ENCODE measurements at places on chromosomes 2 and 18. TPM values are rescaled to one million over a fixed set of nuclear protein-coding genes. Genes with fewer than 3 reads are reported as not detected.

DNA sequence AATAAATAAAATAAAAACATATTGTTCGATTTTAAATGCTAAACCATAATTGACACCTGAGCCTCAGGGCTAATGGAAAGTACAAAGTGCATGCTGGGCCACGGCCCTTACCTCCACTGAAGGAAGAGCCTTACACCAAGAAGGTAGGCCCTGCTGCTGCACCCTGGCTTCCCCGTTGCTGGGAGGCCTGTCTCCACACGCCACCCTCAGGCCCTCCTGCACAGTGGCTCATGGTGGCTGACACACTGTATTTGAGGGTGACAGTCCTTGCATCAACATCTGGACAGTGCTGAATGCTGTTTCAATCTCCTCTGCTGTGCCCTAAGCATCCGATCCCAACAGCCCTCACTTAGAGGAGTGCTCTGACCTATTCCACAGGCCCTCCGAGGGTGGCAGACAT lies 39.3 kb upstream of the EDAR start:
- no peak for DNase-seq

GRCh38 chr18:56522816-56523215 lies 115.6 kb downstream of the TXNL1 start:
- DNase-seq: no peak

- no peak for DNase-seq
Observed at GRCh38 chr2:177721087-177721486, 328.5 kb downstream of the AGPS start.

DNA sequence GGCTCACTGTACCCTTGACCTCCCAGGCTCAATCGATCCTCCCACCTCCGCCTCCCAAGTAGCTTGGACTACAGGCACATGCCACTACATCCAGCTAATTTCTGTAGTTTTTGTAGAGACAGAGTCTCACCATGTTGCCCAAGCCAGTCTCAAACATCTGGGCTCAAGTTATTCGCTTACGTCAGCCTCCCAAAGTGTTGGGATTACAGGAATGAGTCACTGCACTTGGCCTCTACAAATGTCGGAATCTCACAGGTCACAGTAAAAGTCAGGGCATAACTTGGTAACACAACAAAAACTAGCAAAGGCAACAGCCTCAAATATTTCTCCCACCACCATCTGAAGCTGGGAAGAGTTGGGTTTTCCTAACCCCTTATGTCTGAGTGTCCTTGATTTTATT lies 25.3 kb downstream of the SCG2 start:
- DNase-seq: no peak

GRCh38 chr2:140654565-140654964 lies 1476.3 kb downstream of the LRP1B start:
- DNase-seq: no peak

- no peak for DNase-seq
Observed at GRCh38 chr2:241302083-241302482, 13.4 kb downstream of the HDLBP start.

DNA sequence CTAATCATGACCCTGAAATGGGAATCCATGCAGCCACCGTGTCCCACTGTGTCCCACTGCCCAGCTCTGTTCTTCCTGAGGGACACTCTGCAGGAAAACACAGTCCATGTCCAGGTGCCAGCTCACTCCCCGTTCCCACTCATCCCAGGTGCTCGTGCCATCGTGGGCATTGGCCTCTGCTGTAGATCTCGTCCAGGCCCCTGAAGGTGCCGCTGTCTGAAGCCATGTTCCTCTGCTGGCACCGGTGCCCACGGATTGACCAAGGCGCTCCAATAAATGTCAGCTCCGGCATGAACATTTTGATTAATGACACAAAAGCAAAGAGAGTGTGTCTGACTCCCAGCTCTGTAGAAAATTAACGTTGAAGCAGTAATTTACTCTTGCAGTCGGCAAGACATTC lies 280.1 kb upstream of the SALL3 start:
- no peak for DNase-seq

Gene RPL31
- 926 TPM for total RNA-seq

Gene PLB1
- not detected for total RNA-seq

DNA sequence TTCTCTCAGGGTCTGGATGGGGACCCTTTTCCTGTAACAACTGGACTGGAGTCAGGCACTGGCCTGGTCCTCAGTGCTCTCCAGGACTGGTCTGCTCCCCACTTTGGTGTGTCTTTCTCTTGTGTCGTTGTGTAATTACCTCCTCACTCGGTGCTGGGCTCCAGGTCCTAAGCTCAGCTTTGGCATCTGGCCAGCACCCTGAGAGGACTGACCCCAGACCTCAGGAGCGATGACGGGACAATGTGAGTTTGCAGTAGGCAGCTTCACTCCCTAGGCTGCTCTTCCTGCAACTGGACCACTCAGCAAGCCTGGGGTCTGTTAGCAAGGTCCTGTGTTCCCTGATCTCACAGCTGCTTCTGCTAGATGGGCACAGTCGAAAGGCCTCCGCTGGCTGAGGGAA lies 93.8 kb downstream of the COLEC12 start:
- DNase-seq: no peak

Gene ANO7
- total RNA-seq: 5.1 TPM

Gene DLX2
- 0.16 TPM for total RNA-seq

Gene CYBRD1
- 8.2 TPM for total RNA-seq

DNA sequence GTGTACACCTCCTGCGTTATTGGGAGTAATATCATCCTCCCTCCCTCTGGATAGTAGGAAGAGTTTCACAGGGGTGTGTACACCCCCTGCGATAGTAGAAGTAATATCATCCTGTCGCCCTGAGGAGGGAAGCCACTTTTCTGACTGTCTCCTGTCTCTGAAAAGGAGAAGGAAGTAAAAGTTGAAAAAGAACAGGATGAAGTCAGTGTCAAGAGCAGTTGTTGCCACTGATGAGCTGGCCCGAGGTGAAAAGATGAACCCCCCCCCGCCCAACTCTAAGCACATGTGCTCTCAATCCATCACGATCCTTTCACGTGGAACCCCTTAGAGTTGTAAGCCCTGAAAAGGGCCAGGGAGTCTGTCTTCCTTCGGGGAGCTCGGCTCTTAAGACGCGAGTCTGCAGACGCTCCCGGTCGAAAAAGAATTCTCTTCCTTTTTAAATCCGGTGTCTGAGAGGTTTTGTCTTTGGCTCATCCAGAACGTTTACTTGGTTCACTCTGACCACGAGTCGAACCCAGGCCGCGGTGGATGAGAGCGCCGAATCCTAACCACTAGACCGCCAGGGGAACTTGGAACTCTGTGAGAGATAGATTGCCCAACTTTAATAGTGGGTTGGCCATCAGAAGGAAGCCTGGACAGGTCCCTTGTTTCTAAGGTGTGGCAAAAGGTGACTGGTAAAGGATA lies 22.4 kb upstream of the NAGK start:
- DNase-seq: no peak

Gene LRP2
- 1.9 TPM for total RNA-seq

GRCh38 chr2:20193185-20193584 lies 31.7 kb downstream of the SDC1 start:
- no peak for DNase-seq

DNA sequence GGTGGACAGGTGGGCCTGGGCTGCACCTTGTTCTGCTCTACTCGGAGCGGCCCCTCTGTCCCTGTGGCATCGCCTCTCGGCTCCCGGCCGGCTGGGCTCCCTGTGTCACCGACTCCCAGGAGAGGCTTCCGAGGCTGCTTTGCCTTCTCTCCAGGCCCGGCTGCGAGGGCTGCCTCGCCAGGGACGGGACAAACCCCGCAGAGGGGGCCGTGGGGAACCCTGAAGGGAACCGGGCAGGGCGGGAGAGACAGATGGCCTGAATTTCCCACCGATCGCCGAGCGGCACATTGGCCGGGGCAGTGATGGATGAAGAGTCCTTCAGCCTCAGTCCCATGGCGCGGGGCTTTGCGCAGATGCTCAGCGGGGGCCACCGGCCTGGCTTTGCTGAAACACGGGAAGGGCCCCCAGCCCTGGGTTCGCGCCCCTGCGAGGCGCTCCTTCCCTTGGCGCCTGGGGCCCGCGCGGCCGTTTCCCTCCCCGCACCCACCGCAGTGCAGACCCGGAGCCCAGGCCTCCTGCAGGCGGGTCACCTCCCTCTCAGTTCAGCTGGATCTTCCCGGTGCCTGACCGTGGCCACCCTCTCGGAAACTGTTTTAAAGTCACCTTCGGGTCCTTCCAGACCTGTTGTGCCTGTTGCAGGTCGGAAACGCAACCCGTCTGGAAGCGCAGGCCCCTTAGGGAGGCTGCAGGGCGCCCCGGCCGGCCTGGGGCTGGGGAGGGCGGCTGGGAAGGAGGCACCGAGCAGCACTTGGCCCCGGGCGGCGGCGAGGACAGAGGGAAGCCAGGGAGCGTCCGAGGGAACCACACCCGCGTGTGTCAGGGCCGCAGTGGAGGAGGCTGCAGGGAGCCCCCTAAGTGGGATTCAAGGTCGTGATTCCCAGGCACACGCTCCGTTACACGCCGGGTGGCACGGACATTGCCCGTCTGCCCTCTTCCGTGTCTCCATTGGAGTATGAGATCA lies 341.9 kb upstream of the SALL3 start:
- DNase-seq: peak; percentile 1

Gene GPC1
- total RNA-seq: 56.9 TPM

GRCh38 chr2:88144914-88145497 lies 17.1 kb upstream of the FABP1 start:
- DNase-seq: no peak

DNA sequence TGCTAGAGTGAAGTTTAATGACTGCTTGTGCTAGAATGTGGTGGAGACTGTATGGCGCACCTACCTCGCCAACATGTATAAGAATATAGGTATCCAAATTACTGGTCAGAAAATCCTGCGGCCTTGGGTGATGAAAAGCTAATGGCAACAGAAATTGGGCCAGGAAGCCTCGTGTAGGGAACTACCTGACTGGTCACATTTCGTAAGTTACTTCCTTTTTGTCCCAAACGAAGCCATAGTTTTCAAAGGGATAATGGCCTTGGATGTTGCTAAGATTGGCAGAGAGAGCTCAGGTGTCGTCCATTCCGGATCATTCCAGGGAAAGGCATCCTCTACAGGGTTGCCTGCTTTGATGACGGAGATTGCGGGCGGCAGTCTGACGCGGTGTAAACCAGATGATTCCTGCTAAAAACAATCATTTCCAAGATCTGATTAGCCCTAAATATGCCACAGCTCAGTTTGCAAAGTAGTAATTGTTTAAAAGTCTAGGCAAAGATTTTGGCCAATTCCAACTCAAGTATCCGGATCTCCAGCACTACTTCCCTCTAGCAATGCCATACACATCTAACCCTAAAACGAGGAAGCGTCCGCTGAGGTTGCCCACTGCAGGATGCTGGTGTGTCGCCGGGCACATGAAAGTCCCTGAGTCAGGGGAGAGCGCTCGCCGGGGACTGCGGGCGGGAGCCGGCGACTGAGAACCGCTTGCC lies 708 bp upstream of the MALT1 start:
- peak; percentile 59 for DNase-seq

Gene PRKAG3
- not detected for total RNA-seq

Gene SLC19A3
- 9.1 TPM for total RNA-seq

DNA sequence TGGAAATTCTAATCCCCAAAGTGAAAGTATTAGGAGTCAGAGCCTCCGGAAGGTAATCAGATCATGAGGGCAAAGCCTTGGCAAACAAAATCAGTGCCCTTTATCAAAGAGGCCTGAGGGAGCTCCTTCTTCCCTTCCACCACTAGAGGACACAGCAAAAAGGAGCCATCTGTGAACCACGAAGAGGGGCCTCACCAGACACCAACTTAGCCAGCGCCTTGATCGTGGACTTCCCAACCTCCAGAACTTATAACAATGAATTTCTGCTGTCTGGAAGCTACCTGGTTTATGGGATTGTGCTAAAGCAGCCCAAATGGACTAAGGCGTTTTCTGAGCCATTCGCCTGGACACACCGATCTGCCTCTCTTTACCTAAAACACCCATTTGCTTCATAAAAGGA lies 133.1 kb downstream of the EIPR1 start:
- no peak for DNase-seq

GRCh38 chr2:156005999-156006712 lies 326.4 kb downstream of the NR4A2 start:
- DNase-seq: peak; percentile 26

- no peak for DNase-seq
Observed at GRCh38 chr2:173968551-173968950, 3.4 kb upstream of the SP3 start.

- no peak for DNase-seq
Observed at GRCh38 chr18:34632321-34632720, 77.8 kb upstream of the DTNA start.

Gene ELAC1
- 3.2 TPM for total RNA-seq

Gene ITPRIPL1
- total RNA-seq: 9.3 TPM

- no peak for DNase-seq
Observed at GRCh38 chr2:10433947-10434885, 13.9 kb downstream of the ODC1 start.

DNA sequence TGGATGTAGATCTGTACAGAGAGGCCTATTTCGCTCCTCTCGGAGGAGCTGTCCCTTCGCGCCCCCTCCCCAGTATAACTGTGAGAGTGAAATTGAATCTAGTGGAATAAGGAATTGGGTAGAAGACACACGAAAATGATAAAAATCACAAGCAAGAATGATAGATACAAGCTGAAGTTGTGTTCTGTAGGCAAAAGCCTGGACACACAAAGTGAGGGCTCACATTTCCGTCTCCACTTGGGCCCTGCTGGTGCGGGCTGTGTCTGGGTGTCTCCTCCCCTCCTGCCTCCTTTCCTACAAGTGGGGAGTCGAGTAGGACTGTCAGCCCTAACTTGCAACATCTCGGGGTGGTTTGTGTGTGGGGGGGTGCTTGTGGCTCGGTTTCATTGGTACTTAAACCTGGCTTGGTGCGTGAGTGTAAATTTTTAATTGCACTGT lies 457 bp upstream of the SP9 start:
- DNase-seq: peak; percentile 69

DNA sequence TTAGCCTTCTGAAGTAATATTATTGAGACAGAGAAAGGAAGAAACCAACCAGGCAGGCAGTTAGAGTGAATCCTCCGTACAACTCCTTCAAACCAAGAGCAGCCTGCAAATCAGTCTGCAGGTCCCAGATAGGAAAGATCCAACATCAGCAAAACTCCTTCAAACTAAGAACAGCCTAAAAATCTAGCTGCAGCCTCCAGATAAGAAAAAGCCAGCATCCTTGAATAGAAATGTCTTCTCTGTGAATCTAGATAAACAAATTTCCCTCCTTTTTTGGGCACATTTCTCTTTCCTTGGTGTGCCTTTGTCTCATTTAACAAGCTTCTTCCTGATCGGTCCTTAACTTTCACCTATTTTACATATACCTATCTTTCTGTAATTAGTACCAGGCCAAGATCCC lies 1004.6 kb upstream of the TMEFF2 start:
- DNase-seq: no peak

Gene VWC2L
- total RNA-seq: not detected
